Right renal cortex interstitium (tissue), 3 donors: ENCODE measurements at places on chromosomes 1 and 21. TPM values are rescaled to one million over a fixed set of nuclear protein-coding genes. Genes with fewer than 3 reads are reported as not detected.
A peak's percentile ranks its signal among the peaks of the same experiment; 100 is the strongest.

The NCAM2 gene
- polyA plus RNA-seq: 7.6 TPM

The CYP4Z1 gene
- 0.12 TPM for polyA plus RNA-seq

The OLIG2 gene
- not detected for polyA plus RNA-seq

The TMPRSS15 gene
- 0.20 TPM for polyA plus RNA-seq

The DNAJC6 gene
- polyA plus RNA-seq: 5.9 TPM

The ZBTB18 gene
- 22.3 TPM for polyA plus RNA-seq

DNA sequence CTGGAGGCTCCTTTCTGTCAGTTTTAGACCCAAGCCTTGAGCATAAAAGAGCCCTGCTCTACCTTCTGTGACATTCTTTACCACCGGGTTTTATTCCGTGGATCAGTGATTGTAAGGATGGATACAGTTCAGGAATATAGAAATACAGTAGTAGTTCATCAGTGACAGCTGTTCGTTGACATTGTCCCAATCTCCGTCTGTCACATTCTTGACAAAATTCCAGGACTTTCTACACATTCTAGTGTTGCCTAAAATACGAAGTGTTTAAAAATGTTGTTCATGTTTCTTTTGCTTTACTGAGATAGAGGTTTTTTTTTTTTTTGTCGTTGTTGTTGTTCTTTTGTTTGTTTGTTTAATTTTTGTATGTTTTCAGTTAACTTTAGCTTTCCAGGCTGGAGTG lies 29.9 kb downstream of the MAP10 start:
- DNase-seq: no peak

DNA sequence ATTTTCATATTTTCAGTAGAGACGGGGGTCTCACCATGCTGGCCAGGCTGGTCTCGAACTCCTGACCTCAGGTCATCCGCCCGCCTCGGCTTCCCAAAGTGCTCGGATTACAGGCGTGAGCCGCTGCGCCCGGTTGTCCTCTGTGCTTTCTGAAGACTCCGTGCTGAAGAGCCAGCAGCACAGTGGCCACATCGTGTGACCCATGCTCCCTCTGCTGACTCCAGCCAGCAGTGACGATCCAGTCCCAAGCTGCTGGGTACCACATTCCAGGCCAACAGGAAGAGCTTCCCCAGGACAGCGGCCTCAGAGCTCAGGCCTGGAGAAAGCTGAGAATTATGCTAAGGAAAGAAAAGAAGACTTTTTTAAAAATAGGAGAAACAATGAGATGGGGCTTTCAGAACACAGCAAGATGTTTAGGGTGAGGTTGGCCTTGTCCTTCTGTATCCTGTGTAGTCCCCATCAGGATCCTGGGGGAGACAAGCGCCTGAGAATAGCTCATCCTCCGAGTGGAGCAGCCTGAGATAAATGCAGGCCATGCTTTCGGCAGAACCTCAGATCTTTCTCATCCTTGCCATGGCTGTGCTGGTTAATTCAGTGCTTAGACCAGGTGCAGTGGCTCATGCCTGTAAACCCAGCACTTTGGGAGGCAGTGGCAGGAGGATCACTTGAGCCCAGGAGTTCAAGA lies 207.1 kb downstream of the SLC35F3 start:
- DNase-seq: no peak

DNA sequence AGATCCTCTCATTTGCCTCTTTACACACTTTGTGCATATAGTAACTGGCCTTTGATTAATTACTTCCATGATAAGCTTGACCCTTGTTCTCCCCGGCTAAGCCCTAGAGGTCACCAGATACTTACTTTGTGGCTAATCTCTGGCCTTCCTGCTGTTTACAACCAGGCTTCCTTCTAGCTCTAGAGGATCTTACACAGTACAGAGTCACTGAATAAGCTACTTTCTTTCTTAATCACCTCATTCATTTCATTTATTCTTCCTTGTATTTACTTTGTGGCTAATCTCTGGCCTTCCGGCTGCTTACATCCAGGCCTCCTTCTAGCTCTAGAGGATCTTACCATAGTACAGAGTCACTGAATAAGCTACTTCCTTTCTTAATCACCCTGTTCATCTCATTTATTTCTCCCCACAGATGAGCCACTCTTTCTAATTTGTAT lies 144.3 kb upstream of the C1orf21 start:
- DNase-seq: no peak

DNA sequence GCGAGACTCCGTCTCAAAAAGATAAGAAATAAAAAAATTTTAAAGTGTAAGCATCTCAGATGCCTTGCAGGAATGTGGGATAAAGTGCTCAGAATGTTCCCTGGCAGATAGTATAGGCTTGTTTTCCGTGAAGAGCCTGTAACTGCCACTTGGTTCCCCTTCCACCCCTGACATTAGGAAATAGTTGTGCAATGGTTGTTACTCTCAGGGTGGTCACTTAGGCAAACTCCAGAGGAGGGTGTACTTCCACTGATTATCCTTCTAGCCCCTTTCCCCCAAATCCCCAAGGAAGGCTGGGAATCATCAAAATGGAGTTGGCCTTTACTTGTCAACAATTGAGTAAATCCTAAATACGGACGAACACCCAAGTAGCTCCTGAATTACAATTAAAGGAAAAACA lies 10.4 kb downstream of the RPL11 start:
- DNase-seq: no peak

- no peak for DNase-seq
Observed at GRCh38 chr1:156143765-156144489, 9.5 kb upstream of the SEMA4A start.

DNA sequence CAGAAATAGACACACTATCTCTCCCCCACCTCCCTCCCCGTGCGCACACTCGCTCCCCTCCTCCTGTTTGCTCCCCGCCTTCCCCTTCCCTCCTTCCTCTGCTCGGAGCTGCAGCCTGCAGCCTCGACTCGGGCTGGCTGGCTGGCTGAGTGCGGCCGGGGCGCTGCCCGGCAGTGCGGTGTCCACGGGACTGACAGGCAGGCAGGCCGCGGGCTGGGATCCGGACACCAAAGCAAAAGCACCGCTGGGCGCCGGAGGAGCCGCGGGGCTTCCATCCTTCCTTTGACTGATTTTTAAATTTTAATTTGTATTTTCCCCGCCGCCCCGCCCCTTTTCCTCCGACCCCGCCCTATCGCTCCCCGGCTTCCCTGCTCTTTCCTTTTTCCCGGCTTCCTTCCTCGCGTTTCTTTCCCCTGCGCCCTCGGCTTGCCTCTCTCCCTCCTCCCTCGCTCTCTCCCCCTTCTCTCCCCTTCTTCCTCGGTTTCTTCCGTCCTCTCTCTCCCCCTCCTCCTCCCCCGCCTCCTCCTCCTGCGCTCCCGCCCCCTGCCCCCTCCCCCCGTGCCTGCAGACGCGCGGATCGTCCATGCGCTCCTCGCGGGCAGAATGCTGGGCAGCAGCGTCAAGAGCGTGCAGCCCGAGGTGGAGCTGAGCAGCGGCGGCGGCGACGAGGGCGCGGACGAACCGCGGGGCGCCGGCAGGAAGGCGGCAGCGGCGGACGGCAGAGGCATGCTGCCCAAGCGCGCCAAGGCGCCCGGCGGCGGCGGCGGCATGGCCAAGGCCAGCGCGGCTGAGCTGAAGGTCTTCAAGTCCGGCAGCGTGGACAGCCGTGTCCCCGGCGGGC lies 109.4 kb downstream of the NAV1 start:
- DNase-seq: no peak

- DNase-seq: no peak
Observed at GRCh38 chr1:231194843-231195516, 33.1 kb downstream of the TRIM67 start.

- DNase-seq: no peak
Observed at GRCh38 chr1:210758261-210758660, 375.7 kb downstream of the KCNH1 start.

GRCh38 chr1:19412654-19413053 lies 72.7 kb downstream of the CAPZB start:
- no peak for DNase-seq

DNA sequence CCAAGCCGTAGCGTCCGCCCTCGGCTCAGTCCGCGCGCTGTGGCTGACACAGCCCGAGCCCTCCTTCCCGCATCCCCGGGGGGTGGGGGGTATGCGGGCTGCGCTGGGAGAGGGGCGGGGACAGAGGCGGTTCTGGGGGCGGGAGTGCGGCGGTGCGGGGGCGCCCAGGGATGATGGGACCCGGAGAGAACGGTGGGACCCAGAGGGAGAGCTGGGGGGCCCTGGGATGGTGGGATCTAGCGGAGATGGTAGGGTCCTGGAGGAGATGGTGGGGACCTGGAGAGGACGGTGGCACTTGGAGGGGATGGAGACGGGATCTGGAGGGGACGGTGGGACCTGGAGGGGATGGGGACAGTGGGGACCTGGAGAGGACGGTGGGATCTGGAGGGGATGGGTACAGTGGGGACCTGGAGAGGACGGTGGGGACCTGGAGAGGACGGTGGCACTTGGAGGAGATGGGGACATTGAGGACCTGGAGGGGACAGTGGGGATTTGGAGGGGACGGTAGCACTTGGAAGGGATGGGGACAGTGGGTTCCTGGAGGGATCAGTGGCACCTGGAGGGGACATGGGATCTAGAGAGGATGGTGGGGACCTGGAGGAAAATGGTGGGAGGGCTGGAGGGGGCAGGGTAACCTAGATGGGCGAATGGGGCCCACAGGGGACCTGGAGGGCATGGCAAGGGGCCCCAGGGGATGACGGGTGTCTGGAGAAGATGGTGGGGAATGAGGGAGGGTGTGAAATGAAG lies 477 bp downstream of the SNAP47 start:
- DNase-seq: no peak

DNA sequence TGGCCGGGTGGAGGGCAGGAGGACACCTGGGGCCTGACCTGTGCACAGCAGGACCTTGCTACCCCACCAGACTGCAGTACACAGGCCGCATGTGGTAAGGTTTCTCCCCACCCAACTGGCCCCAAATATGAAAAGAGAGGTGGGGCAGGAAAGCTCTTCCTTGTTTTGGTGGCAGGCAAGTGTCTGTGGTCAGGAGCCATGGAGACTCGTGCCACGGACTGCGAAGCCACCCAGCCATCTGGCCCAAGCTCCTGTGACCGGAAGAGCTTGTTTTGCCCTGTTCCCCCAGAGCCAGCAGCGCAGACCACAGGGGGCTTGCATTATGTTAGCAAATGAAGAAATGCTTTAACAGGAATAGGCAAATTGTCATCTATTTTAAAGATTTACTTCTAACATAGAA lies 54.9 kb downstream of the OLIG1 start:
- DNase-seq: no peak

- no peak for DNase-seq
Observed at GRCh38 chr1:30416221-30416820, 307.1 kb downstream of the MATN1 start.

DNA sequence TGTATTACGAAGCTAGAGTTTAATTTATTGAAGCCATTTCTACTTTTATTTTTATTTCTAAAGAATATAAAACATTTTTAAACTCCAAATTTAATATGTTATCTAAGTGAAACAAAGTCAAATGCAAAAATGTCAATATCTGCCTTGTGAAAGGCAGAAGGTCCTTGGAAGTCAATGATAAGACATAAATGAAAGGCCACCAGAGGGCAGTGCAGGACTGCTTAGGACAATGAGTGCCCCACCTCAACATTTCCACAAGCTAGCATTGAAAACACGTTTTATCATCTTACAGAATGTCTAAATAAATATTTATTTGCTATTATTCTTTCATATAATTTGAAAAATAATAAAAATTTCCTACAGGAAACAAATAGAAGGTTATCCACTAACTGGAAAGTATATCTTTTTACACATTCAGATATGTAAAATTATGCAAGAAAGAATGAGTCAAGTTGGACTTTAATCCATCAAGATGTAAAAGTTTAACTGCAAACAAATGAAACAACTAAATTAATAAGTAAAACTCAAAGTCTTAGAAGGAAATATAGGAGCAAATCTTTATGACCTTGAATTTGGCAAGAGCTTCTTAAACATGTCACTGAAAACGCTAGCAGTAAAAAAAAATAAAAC lies 140.1 kb upstream of the FMN2 start:
- peak; percentile 56 for DNase-seq

- no peak for DNase-seq
Observed at GRCh38 chr1:206021626-206022365, 1.9 kb downstream of the CTSE start.

DNA sequence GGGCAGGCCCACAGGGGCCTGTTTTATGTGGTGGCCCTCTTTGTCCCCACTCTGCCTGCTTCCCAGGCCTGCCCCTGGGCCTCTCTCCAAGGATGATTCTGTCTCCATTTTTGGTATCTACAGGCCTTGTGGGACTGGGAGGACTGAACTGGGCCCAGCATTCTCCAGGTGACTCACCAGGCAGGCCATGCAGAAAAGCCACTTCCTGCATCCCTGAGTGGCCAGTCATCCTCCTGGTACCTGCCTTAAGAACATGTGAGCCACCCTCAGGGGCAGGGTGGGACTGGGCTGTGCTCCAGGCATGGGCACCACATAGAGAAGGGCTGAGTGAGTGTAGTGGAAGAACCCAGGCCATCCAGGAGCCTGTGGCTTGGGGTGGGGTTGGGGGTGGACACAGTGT lies 20.0 kb upstream of the BCAR3 start:
- DNase-seq: no peak

- DNase-seq: no peak
Observed at GRCh38 chr1:240090957-240091600, 604 bp upstream of the FMN2 start.

DNA sequence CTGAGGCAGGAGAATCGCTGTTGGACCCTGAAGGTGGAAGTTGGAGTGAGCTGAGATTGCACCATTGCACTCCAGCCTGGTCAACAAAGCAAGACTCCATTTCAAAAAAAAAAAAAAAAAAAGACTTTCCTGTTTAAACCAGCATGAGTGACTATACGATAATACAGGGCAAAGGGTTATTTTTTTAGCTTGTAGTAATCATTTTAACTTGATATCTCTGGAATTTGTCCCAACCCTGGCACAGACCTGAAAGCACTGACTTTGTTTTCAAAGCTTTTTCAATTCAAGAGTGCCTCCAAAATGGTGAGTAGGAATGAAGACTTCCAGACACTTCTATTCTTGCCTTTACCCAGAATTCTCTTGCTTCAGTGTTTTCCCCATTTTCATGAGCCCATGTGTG lies 4.4 kb upstream of the TMCO2 start:
- DNase-seq: no peak

DNA sequence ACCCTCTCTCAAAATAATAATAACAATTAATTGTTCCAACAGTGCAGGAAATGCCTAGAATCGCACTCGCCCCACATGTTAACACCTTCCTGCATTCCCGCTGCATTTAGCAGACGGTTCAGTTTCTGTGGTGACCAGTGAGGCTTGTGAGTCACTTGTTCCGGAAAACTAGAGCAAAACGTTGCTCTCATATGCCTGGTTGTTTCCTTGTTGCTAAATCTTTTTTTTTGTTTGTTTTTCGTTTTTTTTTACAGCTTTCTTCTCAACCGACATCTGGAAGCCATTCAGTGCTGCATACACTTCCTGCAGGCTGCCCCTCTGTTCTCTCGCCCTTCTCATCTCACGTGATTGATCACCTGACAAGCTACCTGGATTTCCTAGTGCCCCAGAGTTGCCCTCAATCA lies 56.9 kb upstream of the TMPRSS2 start:
- DNase-seq: no peak

DNA sequence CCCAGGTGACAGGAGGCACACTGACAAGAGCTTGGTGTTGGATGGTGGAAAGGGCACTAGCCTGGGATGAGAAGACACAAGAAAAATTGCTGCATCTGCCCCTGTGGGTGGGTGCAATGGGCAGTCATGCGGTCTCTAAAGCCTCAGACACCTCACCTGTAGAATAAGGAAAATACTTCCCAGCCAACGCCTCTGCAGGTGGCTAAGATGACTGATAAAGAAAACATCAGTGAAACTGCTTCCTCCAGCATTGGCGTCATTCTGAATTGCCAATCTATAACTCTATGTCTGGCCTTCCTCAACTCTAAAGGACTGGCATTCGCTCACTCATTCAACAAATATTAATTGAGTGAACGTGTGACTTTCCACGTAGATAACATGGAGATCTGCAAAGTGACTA lies 100.4 kb upstream of the F3 start:
- no peak for DNase-seq
